ENCODE measurements at places on chromosomes 16 and 17. TPM values are rescaled to one million over a fixed set of nuclear protein-coding genes. Genes with fewer than 3 reads are reported as not detected.

The TRPV3 gene
- total RNA-seq = 0.29 TPM

The KCNAB3 gene
- under 0.01 TPM for total RNA-seq

The SLC13A2 gene
- not detected for total RNA-seq

The TRPV2 gene
- 62.5 TPM for total RNA-seq

The ZNF624 gene
- 7.1 TPM for total RNA-seq

The SGCA gene
- total RNA-seq = 0.29 TPM

The FBXW10B gene
- 0.29 TPM for total RNA-seq

The CCL3 gene
- total RNA-seq = 0.36 TPM

The UBN1 gene
- total RNA-seq = 34.5 TPM

The SEZ6L2 gene
- 2.9 TPM for total RNA-seq

The CLEC10A gene
- not detected for total RNA-seq

The ABCC12 gene
- not detected for total RNA-seq

The GP1BA gene
- total RNA-seq = not detected

The KRTAP2-2 gene
- total RNA-seq = not detected

The SLC47A1 gene
- total RNA-seq = 1.1 TPM

The CES5A gene
- not detected for total RNA-seq

The HBQ1 gene
- total RNA-seq = not detected

The KRTAP4-9 gene
- not detected for total RNA-seq

The CAVIN1 gene
- 988 TPM for total RNA-seq

The PMFBP1 gene
- total RNA-seq = 0.59 TPM
